Activated T-helper 2 cell treated with anti-CD3 and anti-CD28 coated beads, Interferon-gamma antibody, Interleukin-2, Interleukin-4, amounts not matched to agents 10 μg/mL and 5 μg/mL and 100 μg/mL, durations not matched to agents 14 hours and 24 hours and 36 hours (primary cell): ENCODE measurements at places on chromosomes 11 and 22. TPM values are rescaled to one million over a fixed set of nuclear protein-coding genes. Genes with fewer than 3 reads are reported as not detected.

The C11orf91 gene
- not detected in 2 replicates for total RNA-seq

GRCh38 chr11:43459246-43459645 is 100.5 kb downstream of the TTC17 start:
- DNase-seq, result no peak
- H3K27me3 ChIP-seq, result no peaks in the 10 kb centered on the region
- no peaks in the 10 kb centered on the region for H3K4me1 ChIP-seq
- no peak overlapping the region for H3K27ac ChIP-seq
- H3K36me3 ChIP-seq, result peaks cover 80% of the 10 kb centered on the region

- DNase-seq, result no peak
- H3K27me3 ChIP-seq, result peaks cover 13% of the 10 kb centered on the region
- no peaks in the 10 kb centered on the region for H3K36me3 ChIP-seq
Measured at GRCh38 chr11:93857413-93858120, 7.1 kb upstream of the VSTM5 start.

DNA sequence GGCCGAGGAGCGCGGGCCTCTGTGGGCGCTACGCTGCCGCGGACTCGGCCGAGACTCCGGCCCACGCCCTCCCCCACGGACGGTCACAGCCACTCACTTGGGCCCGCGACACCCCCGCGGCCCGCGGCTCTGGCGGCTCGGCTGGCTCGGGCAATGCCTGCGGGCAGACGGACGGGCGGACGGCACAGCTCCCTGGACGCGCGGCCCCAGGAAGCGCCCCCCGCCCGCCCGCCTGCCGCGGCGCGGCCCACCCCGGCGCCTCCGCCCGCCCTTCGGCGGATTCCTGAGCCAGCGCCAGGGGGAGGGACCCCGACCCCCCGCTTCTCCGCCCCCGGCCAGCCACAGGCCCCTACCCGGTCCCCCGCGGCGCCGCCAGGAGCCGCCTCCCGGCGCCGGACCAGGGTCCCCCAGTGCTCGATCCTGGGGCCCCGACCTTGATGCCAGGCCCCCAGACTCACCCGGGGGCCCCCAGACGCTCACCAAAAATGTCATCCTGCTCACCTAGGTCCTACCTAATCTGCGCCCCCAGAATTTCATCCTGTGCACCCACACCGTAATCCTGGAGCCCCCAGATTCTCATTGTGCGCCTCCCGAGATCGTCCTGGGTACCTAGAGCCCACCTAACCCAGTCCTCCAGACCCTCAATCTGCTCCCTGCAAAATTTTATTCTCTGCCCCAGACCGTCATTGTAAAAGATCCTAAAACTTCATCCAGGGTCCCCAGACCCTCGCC is at the start of gene EFEMP2:
TSS of gene EFEMP2 (minus strand) at position 215 of the 732 bp plus-strand sequence. CDS start 446 bp downstream, outside the sequence.
- peaks cover 7% of the 10 kb centered on the region for H3K36me3 ChIP-seq
- no peaks in the 10 kb centered on the region for H3K27me3 ChIP-seq
- H3K27ac ChIP-seq, result peak within 1 kb of the TSS; percentile 79
- DNase-seq, result no peak

The NLRX1 gene
- total RNA-seq, result 26.4 and 31.6 TPM in 2 replicates

The BRSK2 gene
- total RNA-seq, result 1.5 and 1.6 TPM in 2 replicates

The SMIM35 gene
- total RNA-seq, result 1.7 and 1.9 TPM in 2 replicates

GRCh38 chr11:35548925-35549561 is 23.6 kb upstream of the PAMR1 start:
- H3K27me3 ChIP-seq, result peaks cover 4% of the 10 kb centered on the region
- H3K4me3 ChIP-seq, result no peak overlapping the region

DNA sequence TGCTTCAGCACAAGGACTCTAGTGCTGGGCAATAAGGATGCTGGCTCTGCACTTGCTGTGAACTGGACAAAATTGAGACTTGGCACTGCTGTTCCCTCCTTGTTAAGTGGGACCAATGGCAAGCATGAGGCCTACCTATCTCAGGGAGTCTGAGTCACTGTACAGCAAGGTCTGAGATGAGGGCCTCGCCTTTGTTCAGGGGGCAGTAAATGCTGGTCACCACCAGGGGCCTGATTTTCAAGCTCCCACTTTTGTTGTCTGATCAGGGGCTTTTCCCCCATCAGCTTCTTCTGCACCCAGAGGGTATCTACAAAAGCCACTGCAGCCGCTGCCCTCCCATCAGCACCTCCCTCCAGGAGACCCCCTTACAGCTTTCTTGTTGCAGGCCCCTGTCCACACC is 22.8 kb downstream of the DHCR7 start:
- H3K27ac ChIP-seq, result no peak overlapping the region
- H3K4me3 ChIP-seq, result no peak overlapping the region
- no peaks in the 10 kb centered on the region for H3K27me3 ChIP-seq
- peaks cover 7% of the 10 kb centered on the region for H3K4me1 ChIP-seq

GRCh38 chr22:21790359-21790758 is 54.8 kb upstream of the YPEL1 start:
- H3K27ac ChIP-seq, result no peak overlapping the region
- no peak for DNase-seq
- peaks cover 40% of the 10 kb centered on the region for H3K36me3 ChIP-seq
- no peaks in the 10 kb centered on the region for H3K27me3 ChIP-seq

DNA sequence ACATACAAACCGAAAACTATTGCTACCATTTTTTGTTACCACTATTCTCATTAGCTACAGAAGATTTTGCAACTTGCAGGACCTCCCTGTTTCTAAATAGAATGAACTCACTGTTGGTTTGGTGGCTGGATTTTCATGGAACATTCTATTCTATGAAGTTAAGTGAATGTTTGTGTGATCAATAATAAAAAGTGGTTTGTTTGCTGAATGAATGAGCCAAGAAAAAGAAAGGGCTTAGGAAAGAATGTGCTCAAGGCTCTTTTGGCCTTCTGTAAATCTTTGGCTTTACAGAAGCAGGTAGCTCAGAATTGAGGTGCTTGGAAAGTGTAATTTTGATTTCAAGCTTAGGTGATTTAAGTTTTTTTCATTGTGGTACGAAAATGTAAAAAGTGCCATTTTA is 5.9 kb upstream of the SCGB1D2 start:
- DNase-seq, result no peak
- H3K4me3 ChIP-seq, result no peak overlapping the region
- H3K4me1 ChIP-seq, result no peaks in the 10 kb centered on the region
- H3K27me3 ChIP-seq, result peaks cover 25% of the 10 kb centered on the region

The SCN2B gene
- 0.02 TPM in 1 of 2 replicates, not detected in the other for total RNA-seq

DNA sequence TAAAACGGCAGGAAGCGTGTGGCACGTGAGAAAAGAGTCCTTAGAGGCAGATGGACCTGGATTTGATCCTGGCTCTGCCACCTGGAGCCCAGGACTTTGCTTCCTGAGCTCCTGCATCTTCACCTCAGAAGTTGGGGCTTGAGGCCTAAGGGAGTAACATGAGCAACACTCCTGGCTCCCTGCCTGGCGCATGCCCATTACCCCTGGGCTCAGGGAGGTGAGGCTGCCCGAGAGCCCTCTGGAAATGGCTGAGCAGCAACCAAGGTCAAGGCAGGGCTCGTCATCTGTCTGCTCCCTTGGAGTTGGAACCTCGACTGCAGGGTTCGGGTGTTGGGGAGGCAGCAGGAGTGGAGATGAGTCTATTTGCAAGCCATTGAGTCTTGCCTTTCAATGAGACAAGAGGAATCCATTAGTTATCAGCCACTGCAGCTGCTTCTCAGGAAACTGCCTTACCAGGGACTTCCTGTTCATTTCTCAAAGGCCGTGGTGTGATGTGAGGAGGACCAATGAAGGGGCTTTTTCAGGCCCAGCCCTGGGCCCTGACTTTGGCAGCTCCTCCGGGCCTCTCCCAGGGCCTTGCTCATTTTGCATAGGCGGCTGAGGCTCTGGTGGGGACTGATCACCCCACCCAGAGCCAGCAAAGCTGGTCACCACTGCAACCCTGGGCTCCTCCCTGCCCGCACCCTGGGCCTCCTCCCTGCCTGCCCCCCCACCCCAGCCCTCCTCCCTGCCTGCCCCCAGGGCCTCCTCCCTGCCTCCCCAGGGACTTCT is 6.4 kb downstream of the FADS2 start:
- H3K4me1 ChIP-seq, result peaks cover 56% of the 10 kb centered on the region
- H3K27ac ChIP-seq, result peak overlapping the region; percentile 99
- H3K36me3 ChIP-seq, result peaks cover 74% of the 10 kb centered on the region

- peaks cover 3% of the 10 kb centered on the region for H3K36me3 ChIP-seq
- no peak overlapping the region for H3K4me3 ChIP-seq
- no peak for DNase-seq
- H3K27ac ChIP-seq, result no peak overlapping the region
- peaks cover 5% of the 10 kb centered on the region for H3K4me1 ChIP-seq
Measured at GRCh38 chr22:47067321-47067890, 305.0 kb downstream of the TBC1D22A start.

The OR8G1 gene
- not detected in 2 replicates for total RNA-seq

The FERMT3 gene
- total RNA-seq, result 197 and 202 TPM in 2 replicates

DNA sequence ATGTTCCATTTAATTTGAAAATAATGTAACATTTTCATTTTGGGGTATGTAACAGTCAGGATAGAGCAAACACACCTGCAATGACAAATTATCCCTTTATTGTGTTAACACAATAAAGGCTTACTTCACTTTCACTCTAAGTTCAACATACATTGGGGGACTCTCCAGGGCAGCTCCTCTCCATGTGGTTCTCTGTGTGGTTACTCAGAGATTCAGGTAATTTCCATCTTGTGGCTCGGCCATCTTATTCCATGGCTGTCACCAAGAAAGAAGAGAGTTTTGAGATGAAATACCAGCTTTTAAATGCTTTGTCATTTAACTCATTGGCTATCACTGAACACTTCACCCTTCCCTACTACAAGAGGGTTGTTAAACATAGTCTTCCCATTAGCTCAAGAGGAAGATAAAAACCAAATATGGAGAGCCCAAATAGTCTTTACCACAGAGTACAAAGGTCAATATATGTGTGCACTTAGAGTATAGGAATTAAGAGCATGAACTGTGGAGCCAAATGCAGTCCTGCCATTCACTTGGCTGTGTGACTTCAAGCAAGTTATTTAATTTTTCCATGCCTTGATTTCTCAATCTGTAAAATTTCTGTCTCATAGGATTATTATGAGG is 10.6 kb upstream of the TPH1 start:
- H3K36me3 ChIP-seq, result no peaks in the 10 kb centered on the region
- no peak for DNase-seq
- peaks cover 18% of the 10 kb centered on the region for H3K27me3 ChIP-seq
- no peaks in the 10 kb centered on the region for H3K4me1 ChIP-seq
- H3K4me3 ChIP-seq, result no peak overlapping the region

The C11orf16 gene
- not detected in 2 replicates for total RNA-seq

The USP2 gene
- total RNA-seq, result 1.0 and 1.1 TPM in 2 replicates

DNA sequence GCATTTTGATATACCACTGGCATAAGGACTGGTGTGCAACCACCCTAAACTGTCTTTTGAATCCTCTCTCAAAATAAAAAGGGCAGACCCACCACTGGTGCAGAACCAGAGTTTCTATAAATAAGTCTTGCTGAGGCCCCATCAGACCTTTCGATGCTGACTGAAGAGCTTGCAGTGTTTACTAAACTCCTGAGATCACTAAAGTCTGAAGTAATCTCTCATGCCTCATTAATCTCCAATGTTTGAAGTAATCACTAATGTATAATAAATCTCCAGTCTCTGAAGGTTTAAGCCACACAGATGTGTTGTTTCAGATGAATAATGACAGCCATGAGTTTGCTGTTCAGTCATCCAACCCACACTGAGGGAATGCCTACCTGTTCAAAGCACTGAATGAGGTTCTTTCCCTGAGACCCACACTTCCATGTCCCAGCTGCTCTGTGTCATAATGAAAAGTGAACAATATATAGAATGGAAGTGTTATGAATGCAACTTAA is 50.6 kb upstream of the DEUP1 start:
- H3K4me1 ChIP-seq, result no peaks in the 10 kb centered on the region
- no peak overlapping the region for H3K4me3 ChIP-seq
- no peaks in the 10 kb centered on the region for H3K36me3 ChIP-seq
- no peak for DNase-seq

DNA sequence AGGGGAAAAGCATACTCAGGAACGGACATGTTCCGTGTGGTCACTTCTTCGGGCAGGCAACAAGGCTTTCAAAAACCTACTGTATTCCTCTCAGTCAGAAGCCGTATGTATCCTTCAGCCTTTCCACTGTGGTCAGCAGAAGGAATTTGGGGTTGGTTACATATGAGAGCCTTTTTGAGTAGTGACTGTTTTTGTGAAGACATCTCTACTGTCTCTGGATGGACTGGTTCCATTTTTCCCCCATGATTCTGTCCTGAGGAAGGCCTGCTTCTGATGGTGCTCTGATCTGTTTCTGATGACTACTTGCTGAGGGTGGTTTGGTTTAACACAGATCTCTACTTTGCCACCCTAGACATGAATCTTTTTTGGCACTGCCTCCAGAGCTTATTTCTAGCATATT is 63.7 kb upstream of the HORMAD2 start:
- H3K27me3 ChIP-seq, result no peaks in the 10 kb centered on the region
- H3K36me3 ChIP-seq, result peaks cover 63% of the 10 kb centered on the region
- H3K4me1 ChIP-seq, result no peaks in the 10 kb centered on the region
- no peak overlapping the region for H3K4me3 ChIP-seq
- DNase-seq, result no peak

The CCDC87 gene
- total RNA-seq, result 0.09 and 0.14 TPM in 2 replicates

DNA sequence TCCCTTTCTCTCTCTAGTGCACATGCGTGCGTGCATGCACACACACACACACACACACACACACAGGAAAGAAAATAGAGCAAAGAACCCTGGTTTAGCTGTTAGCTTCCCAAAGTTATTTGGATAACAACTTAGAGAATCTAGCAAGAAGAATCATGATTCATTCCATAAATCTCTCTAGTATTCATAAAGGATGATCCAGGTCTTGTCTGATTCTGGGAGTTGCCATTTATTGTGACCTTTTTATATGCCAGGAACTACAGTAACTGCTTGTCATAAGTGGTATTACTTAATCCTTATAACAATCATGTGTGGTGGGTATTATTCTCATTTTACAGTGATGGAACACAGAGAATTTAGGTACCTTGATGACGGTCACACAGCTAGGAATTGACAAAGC is 141.5 kb upstream of the MTMR2 start:
- peaks cover 59% of the 10 kb centered on the region for H3K4me1 ChIP-seq
- no peaks in the 10 kb centered on the region for H3K27me3 ChIP-seq
- no peak for DNase-seq
- H3K4me3 ChIP-seq, result no peak overlapping the region

- peaks cover 12% of the 10 kb centered on the region for H3K4me1 ChIP-seq
- DNase-seq, result no peak
- no peak overlapping the region for H3K4me3 ChIP-seq
- H3K27me3 ChIP-seq, result no peaks in the 10 kb centered on the region
Measured at GRCh38 chr22:46824344-46824909, 62.0 kb downstream of the TBC1D22A start.

The FXYD2 gene
- total RNA-seq, result 0.48 and 0.51 TPM in 2 replicates

- H3K27ac ChIP-seq, result no peak overlapping the region
- H3K36me3 ChIP-seq, result peaks cover 2% of the 10 kb centered on the region
- H3K27me3 ChIP-seq, result peaks cover 20% of the 10 kb centered on the region
- H3K4me1 ChIP-seq, result no peaks in the 10 kb centered on the region
- no peak overlapping the region for H3K4me3 ChIP-seq
Measured at GRCh38 chr22:48574776-48575617, 1252.7 kb downstream of the BRD1 start.
